ENCODE measurements at places on chromosomes 2 and 18. TPM values are rescaled to one million over a fixed set of nuclear protein-coding genes. Genes with fewer than 3 reads are reported as not detected.

- no peak overlapping the region for H3K27ac ChIP-seq
- DNase-seq = peak; percentile 65
- peaks cover 21% of the 10 kb centered on the region for H3K27me3 ChIP-seq
- no peak overlapping the region for H3K4me3 ChIP-seq
- H3K36me3 ChIP-seq = no peaks in the 10 kb centered on the region
These were observed 505.4 kb downstream of the PLCL1 start for GRCh38 chr2:198309673-198310280.

DNA sequence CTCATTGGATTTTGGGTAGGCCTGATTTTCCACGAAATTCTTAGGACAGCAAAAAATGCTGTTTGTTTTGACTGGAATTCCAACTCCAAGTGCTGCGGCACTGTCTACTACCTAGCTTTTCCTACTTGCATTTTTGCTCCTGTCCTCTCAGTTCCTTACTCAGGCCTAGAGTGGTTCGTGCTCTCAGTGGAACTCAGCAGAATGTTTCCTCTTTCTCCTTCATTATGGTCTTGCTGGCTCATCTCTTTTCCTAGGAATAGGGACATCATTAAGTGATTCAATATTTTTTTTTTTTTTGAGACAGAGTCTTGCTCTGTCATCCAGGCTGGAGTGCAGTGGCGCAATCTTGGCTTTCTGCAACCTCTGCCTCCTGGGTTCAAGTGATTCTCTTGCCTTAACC, 37.9 kb downstream of the GEMIN6 start:
- H3K4me3 ChIP-seq = no peak overlapping the region
- H3K27ac ChIP-seq = no peak overlapping the region
- H3K4me1 ChIP-seq = no peaks in the 10 kb centered on the region
- no peaks in the 10 kb centered on the region for H3K27me3 ChIP-seq
- H3K36me3 ChIP-seq = peaks cover 25% of the 10 kb centered on the region
- no peak for DNase-seq

DNA sequence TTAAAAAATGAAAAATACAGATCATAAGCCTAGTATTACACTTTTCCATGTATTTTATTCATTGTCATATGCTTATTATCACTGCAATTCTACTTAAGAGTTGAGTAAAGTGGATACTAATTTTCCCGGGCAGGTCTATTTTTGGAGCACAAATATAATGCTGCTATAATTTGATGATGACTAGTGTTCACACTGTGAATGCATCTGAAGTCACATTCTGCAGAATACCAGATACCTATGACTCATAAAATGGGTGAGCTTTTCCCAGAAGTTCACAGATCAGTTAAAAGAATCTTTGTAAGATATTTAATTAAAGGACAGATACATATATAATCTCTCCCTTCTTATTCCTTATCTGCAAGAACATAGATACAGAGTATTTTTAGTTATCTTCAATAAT, 79.8 kb upstream of the MC4R start:
- no peaks in the 10 kb centered on the region for H3K27me3 ChIP-seq
- H3K4me1 ChIP-seq = no peaks in the 10 kb centered on the region
- DNase-seq = no peak
- H3K27ac ChIP-seq = no peak overlapping the region
- H3K36me3 ChIP-seq = no peaks in the 10 kb centered on the region
- H3K4me3 ChIP-seq = no peak overlapping the region

- H3K27ac ChIP-seq = no peak overlapping the region
- no peak overlapping the region for H3K4me3 ChIP-seq
- DNase-seq = no peak
- H3K36me3 ChIP-seq = no peaks in the 10 kb centered on the region
- no peaks in the 10 kb centered on the region for H3K4me1 ChIP-seq
- peaks cover 27% of the 10 kb centered on the region for H3K27me3 ChIP-seq
These were observed 10.5 kb upstream of the CYP26B1 start for GRCh38 chr2:72157871-72158771.

GRCh38 chr2:99085421-99085820, 56.1 kb upstream of the C2orf15 start:
- peaks cover 3% of the 10 kb centered on the region for H3K4me1 ChIP-seq
- peaks cover 6% of the 10 kb centered on the region for H3K27me3 ChIP-seq
- peaks cover 3% of the 10 kb centered on the region for H3K36me3 ChIP-seq
- H3K27ac ChIP-seq = no peak overlapping the region
- DNase-seq = peak; percentile 12

DNA sequence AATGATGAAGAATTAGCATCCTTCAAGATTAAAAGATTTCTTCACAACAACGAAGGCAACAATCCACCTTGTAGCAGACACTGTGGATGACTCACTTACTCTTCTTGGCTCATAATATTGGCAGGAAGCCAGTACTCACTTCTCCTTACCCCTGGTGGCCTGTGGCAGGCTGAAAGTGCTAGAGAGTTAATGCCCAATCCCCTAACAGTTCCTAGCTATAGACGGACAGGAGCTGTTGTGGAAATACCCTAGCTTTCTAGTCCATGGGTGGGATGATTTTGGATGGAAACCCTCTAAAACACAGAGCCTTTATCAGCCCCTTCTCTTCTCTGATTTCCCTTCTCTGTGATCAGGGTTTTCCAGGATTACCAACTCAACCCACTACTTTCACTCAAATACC, 128.6 kb upstream of the NYAP2 start:
- DNase-seq = peak; percentile 10
- H3K27me3 ChIP-seq = no peaks in the 10 kb centered on the region
- no peak overlapping the region for H3K27ac ChIP-seq
- no peak overlapping the region for H3K4me3 ChIP-seq
- H3K4me1 ChIP-seq = no peaks in the 10 kb centered on the region

GRCh38 chr2:113181258-113182051, 7.7 kb downstream of the PSD4 start:
- no peaks in the 10 kb centered on the region for H3K27me3 ChIP-seq
- H3K36me3 ChIP-seq = peaks cover 64% of the 10 kb centered on the region
- H3K27ac ChIP-seq = peak overlapping the region; percentile 55
- peaks cover 95% of the 10 kb centered on the region for H3K4me1 ChIP-seq

- no peak overlapping the region for H3K4me3 ChIP-seq
- no peak for DNase-seq
- H3K4me1 ChIP-seq = no peaks in the 10 kb centered on the region
- H3K27me3 ChIP-seq = peaks cover 4% of the 10 kb centered on the region
These were observed 85.0 kb upstream of the TACR1 start for GRCh38 chr2:75284345-75284744.

DNA sequence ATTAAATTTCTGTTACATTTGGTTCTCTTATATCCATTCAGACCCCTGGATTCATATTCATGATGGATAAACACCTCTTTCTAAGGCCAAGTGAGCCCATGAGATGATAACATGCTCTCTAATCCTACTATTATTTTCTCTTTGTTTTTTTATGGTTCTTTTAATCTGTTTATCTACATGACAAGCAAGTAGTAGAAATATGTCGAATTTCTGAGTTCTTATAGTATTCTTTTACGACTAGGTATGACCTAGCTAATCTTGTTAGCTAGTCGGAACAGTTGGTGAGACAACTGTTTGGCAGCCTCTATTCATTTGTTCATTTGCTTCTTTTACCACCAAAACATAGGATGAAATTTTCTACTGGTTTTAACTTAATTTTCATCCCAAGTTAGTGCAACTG, 98.1 kb upstream of the SCG2 start:
- no peak overlapping the region for H3K4me3 ChIP-seq
- H3K4me1 ChIP-seq = peaks cover 10% of the 10 kb centered on the region
- peaks cover 8% of the 10 kb centered on the region for H3K27me3 ChIP-seq
- H3K27ac ChIP-seq = no peak overlapping the region

DNA sequence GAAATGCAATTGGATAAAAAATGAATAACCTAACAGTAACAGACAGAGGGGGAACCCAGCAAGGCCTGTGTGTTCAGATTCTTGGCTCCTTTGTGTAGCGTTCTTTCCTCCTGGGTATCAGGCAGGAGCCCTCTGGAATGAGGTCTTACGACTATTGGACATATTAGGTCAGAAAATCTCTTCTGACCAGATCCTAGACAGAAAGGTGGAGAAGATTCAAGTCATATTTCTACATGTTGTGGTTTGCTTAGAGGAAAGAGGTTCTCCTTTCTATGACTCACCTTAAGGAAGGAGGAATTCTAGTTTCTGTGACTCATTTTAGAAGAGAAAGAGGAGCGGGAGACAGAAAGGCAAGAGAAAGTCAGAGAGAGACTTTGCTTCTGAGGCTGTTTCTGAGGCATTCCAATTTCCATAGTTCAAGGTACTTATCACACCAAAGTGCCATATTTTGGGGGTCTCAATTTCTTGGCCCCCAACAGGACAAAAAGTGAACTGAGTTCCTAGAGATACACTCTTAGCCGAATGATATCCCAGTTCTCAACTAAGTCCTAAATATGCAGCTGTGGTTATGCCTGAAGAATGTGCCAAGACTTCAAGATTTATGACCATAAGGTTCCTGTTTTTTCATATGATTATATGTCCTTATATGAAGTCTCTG, 618.6 kb downstream of the ZEB2 start:
- H3K27ac ChIP-seq = no peak overlapping the region
- DNase-seq = no peak
- peaks cover 3% of the 10 kb centered on the region for H3K27me3 ChIP-seq
- H3K36me3 ChIP-seq = no peaks in the 10 kb centered on the region

DNA sequence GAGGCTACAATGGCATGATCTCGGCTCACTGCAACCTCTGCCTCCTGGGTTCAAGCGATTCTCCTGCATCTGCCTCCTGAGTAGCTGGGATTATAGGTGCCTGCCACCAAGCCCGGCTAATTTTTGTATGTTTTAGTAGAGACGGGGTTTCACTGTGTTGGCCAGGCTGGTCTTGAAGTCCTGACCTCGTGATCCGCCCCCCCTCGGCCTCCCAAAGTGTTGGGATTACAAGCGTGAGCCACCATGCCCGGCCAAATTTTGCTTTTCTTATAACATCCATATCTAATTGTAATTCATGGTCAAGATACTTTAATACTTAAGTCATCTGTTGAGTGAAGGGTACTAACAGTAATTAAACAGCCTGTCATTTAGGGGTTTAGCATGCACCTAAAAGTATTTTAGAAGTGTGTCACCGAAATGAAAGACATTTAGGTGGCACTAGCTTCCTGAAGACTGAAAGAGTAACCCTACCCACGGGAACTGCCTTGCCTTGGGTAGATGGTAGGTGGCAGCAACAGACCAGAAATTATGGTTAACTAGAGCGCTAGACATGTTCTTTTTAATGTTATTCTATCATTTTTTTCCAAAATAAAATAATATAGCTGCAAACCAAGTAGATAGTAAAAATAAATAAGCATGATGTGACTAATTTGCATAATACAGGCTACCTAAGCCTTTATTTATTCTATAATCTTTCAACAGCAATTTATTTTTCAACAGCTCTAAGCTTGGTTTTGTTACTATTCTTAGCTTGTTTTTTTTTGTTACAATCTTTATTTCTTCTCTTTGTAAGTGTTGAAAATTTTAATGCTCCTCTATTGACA, 8.6 kb upstream of the ACYP2 start:
- peaks cover 5% of the 10 kb centered on the region for H3K4me1 ChIP-seq
- no peaks in the 10 kb centered on the region for H3K36me3 ChIP-seq
- no peaks in the 10 kb centered on the region for H3K27me3 ChIP-seq
- H3K4me3 ChIP-seq = no peak overlapping the region
- no peak overlapping the region for H3K27ac ChIP-seq
- peak; percentile 58 for DNase-seq

DNA sequence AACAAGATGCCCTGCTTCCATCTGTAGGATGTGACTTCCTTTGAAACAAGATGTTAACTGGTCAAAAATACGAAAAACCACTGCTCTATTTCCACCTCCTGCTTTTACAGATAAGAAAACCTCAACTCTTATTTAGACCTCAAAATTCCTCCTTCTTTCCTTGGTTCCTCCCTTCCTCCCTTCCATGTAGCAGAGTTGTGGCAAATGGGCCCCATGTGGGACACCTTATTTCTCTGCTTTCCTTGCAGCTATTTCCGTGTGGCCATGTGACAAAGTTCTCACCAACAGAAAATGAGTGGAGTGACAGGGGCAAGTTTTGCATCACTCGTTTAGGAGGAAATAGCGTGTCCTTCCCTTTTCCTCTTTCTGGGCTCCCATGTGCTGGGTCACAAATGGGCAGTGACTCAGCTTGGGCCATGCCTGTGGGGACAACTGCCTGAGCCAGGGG, 69.4 kb upstream of the SMAD2 start:
- H3K36me3 ChIP-seq = peaks cover 2% of the 10 kb centered on the region
- H3K4me1 ChIP-seq = no peaks in the 10 kb centered on the region
- no peak for DNase-seq
- H3K27ac ChIP-seq = no peak overlapping the region

DNA sequence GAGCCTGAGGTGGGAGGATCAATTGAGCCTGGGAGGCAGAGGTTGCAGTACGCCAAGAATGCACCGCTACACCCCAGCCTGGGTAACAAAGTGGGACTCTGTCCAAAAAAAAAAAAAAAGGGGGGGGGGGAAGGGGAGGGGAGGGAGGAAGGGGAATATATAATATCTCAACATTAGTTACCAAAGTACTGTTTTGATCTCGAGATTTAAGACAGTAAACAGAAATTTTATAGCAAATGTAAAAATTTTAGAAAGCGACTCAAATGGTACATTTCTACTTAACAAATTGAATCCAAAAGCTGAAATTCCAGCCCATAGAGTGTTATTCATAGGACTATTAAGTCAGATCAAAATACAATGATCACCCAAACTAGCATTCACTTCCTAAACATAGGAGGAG, 60.8 kb downstream of the CWC22 start:
- no peak overlapping the region for H3K27ac ChIP-seq
- H3K36me3 ChIP-seq = peaks cover 38% of the 10 kb centered on the region
- no peaks in the 10 kb centered on the region for H3K4me1 ChIP-seq
- no peaks in the 10 kb centered on the region for H3K27me3 ChIP-seq
- H3K4me3 ChIP-seq = no peak overlapping the region

GRCh38 chr2:39725401-39725800, 53.7 kb downstream of the THUMPD2 start:
- H3K4me3 ChIP-seq = no peak overlapping the region
- no peaks in the 10 kb centered on the region for H3K36me3 ChIP-seq
- H3K4me1 ChIP-seq = peaks cover 9% of the 10 kb centered on the region
- H3K27me3 ChIP-seq = peaks cover 8% of the 10 kb centered on the region
- no peak overlapping the region for H3K27ac ChIP-seq
- DNase-seq = no peak

The SRD5A2 gene
- not detected for total RNA-seq

The GBX2 gene
- total RNA-seq = not detected

The DSG2 gene
- 0.19 TPM for total RNA-seq

The RGPD3 gene
- total RNA-seq = 0.31 TPM

The CFAP210 gene
- total RNA-seq = not detected

The DSEL gene
- total RNA-seq = 0.12 TPM

The IL1RL2 gene
- total RNA-seq = 1.7 TPM

The RESP18 gene
- total RNA-seq = not detected

The CFAP221 gene
- not detected for total RNA-seq

The CNGA3 gene
- total RNA-seq = not detected

The OTX1 gene
- not detected for total RNA-seq

The CYP26B1 gene
- not detected for total RNA-seq
